Renal cortical epithelial cell (primary cell): ENCODE measurements at places on chromosomes 4 and X.

GRCh38 chr4:107579099-107579498, 140.9 kb downstream of the PAPSS1 start:
- DNase-seq = no peak

GRCh38 chr4:59537246-59537886, 1662.8 kb upstream of the ADGRL3 start:
- DNase-seq = peak; percentile 54

DNA sequence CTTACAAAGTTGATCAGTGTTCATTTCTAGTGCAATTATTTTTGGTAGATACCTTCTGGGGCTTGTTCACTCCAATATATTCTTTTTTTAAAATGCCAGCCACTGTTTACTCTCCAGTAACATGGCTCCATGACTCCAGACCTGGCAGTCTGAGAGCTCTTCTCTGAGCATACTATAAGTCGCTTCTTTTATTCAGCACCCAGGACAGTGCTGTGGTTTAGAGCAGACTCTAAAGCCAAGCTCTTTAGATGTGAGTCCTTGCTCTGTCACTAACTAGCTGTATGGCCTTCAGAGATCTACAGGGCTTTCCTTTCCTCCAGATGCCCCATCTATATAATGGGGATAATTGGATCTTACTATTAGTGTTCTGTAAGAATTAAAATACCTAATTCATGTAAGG, 200.2 kb upstream of the FAM241A start:
- peak; percentile 9 for DNase-seq

DNA sequence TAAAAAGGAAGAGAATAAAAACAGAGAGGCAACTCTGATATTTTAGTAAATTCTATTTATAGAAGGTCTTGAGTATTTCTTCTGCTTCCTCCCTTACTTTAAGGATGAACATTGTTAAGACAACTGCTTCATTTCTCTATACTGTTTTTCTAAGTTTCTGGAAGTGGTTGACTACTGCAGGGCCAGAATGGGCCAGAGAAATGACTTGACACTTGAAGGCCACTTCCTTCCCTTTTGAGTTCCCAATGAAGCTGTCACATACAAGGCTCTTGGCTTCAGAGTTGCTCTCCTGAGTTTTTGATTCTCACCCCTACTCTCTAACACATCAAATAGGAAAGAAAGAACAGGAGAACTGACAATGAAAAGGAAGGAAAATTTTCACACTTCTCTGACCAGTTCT, 37.6 kb downstream of the PKD2 start:
- no peak for DNase-seq

DNA sequence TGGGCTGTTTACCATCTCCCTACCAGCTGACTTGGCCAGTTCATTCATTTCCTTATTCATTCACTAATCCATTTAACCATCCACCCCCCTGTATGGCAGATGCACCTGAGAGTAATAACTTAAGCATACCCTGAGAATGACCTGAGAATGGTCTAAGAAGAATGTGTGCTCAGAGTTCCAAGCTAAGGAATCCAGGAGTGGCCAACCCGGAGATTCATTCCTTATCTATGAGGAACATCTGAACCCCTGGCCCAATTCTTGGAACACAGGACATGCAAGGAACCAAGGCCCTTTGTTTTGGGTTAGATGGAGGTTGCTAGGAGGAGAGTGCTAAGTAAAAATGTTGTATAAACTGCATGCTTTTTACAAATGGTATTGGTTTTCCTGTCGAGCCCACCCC, 13.5 kb upstream of the STARD8 start:
- DNase-seq = no peak

- no peak for DNase-seq
These were observed 98.3 kb downstream of the DCLK2 start for GRCh38 chr4:150176547-150176946.

- no peak for DNase-seq
These were observed 5.0 kb upstream of the NSD2 start for GRCh38 chr4:1866189-1866661.

DNA sequence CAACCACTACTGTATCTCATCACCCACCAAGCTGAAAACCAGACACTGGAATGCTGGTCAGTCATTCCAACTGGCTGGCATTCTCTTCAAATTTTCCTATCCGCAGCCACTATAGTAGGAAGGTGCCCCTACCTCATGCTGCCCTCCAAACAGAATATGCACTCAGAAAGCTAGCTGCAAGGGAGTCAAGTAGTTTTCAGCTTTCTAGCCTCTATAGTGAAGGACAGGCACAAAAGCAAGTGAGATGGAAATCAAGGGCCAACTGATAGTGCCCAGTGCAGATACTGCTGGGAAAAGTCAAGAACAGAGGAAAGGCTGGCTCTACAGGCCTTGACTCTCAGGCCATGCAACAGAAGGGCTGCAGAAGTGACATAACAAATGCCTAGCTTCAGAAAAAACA, 47.2 kb downstream of the BCOR start:
- DNase-seq = no peak
